ENCODE measurements at places on chromosomes 16 and 17.

GRCh38 chr17:77809814-77810213 lies 148.7 kb upstream of the TNRC6C start:
- no peak for DNase-seq

- DNase-seq, result no peak
Observed at GRCh38 chr16:86986809-86987487, 330.2 kb downstream of the C16orf95 start.

DNA sequence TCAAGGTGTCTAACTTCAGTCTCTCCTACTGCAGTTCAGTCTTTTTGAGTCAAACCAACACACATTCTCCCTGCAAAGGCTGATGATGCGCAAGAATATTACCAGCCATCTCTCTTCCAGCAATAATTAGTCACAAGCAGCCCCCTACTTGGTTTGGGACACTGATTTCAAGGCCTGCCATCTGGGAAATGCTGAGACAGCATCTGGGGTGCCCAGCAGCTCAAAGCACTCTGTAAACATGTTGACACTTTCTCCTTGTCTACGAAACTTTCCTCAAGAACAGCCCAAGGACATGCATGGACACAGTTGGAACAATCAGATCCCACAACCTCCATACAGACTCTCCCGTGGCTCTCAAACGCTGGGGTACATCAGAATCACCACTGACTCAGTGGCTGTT lies 149.2 kb upstream of the RPL38 start:
- DNase-seq, result no peak

- DNase-seq, result no peak
Observed at GRCh38 chr17:40551879-40552768, 13.1 kb downstream of the CCR7 start.

DNA sequence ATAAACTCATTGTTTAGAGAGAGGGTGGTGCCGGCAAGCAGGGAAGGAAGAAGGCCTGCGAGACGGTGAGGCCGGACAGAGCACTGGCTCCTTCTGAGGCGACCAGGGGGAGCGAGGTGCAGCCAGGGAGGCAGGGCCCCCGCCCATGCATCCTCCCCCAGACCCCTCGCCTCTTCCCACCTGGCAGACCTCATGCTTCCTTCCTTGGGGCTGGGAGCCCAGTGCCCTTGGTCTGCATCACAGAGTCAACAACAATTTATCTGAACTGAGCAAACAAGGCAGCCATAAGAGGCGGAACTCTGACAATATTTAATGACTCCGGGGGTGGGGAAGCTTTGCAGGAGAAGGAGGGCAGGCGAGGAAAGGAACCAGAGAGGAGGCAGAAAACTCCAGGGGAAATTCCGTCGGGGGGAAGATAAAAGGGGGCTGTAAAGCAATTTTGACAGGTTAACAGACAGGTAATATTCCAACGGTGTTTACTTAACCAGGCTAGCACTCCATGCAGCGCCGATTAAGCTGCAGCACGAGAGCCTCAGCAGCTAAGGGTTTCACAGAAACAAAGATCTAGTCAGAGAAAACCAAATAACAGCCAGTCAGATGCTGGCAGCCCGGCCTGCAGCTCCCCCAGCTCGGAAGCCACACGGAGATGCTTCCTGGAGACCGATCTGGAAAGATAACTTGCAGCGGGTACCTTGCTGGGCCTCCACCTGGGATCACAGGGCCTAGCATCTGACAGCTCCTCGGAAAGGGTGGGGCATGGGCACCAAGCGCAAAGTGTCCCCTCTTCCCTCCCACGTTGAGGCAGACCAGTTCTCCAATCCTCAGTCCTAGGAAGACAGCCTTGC lies 398.2 kb downstream of the SOX9 start:
- DNase-seq, result no peak

GRCh38 chr17:65794572-65794971 lies 233.1 kb upstream of the AXIN2 start:
- DNase-seq, result no peak

- DNase-seq, result no peak
Observed at GRCh38 chr17:29039764-29040598, 3.0 kb upstream of the PIPOX start.

GRCh38 chr17:65936013-65936412 lies 255.9 kb downstream of the CEP112 start:
- DNase-seq, result no peak

- no peak for DNase-seq
Observed at GRCh38 chr17:38510421-38511149, 82.3 kb downstream of the ARHGAP23 start.

DNA sequence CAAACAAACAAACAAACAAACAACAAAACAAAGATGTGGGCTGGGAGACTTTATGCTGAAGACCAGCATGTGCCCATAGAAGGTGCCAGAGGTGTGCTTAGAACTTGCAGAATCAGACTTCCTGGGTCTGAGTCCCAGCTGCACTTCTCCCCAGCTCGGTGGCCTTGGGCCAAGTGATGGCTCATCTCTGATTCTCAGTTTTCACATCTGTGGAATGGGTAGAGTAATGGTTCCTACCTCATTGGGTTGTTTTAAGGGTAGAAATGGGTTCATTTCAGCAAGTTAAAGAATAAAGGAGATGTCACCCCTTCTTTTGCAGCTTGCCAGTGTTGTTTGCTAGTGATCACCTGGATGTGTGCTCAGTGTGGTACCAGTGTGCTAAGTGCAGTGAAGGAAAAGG lies 10.7 kb downstream of the NKD1 start:
- DNase-seq, result no peak

- no peak for DNase-seq
Observed at GRCh38 chr16:59060207-59060606, 326.1 kb upstream of the GOT2 start.

GRCh38 chr17:37220607-37220953 lies 155.2 kb upstream of the C17orf78 start:
- no peak for DNase-seq

DNA sequence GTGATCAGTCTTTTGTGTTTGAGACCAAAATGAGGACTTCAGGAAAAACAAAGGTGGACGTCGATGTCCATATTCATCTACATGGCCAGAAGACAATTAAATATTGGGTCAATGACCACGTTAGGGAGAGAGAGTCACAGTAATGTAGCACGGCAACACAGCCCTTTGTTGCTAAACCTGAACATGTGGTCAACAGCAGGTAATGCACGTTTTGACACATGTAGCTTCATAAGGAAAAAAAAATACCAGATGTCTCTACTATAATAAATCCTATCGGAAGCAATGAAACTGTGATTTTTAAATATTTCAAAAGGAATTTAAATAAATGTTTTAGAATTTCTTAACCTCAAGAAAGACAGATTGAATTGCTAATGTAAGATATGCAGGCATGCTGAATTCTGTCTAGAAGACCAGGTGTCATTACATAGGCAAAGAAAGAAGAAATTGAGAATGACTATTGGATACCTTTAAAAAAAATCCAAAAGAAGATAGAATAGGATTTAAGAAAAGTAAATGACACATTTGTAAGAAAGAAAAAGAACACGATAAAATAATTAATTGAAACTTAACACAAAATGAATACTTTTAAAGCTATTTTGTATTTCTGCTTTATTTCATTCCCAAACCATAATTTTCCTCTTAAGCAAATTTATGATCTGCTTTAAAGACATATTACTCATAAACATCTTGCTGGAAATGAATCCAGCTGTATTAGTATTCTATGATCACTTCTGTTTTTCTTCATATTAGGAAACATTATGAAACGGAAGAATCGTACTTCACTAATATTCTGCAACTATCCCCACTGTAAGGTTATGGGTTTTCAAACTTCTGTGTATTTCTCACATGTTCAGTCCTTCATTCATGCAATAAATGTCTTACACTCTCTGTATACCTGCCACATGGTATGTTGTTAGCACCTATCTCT lies 30.1 kb downstream of the ABCA8 start:
- DNase-seq, result no peak

- DNase-seq, result no peak
Observed at GRCh38 chr16:83686726-83687125, 121.1 kb upstream of the HSBP1 start.

GRCh38 chr17:82239926-82240505 lies 11.2 kb downstream of the SLC16A3 start:
- DNase-seq, result no peak

GRCh38 chr17:58327363-58328194 lies 1.0 kb downstream of the TSPOAP1 start:
- no peak for DNase-seq

GRCh38 chr17:29840884-29841283 lies 89.1 kb downstream of the SSH2 start:
- no peak for DNase-seq

GRCh38 chr16:88455610-88456355 lies 2.7 kb downstream of the ZFPM1 start:
- peak; percentile 60 for DNase-seq

DNA sequence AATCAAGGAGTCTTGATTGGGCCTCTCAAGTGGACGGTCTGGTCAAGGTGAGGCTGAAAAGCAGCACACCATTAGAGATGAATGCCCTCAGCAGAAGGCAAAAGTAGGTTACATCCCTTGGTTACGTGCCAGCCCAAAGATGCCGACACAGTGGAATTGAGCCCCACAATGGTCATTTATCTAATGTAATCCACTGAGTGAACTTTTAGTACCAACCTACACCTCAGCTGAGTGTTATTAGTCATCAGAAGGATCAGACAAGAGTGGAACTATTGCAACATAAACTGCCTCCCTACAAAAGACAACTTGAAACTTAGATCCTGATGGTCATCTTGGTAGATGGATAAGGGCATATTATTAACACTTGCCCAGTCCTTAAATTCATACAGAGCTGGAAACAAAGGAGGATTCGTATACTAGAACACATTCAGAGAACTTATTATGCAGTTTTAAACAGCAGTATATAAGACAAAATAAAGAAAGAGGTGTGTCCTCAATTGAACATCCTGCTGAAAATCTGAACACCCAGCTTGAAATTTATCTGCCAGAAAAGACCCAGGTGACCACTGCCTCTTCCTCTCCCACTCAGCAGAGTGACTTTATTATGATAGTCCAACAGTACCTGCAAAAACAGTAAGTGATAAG lies 2.8 kb downstream of the DCUN1D3 start:
- no peak for DNase-seq

DNA sequence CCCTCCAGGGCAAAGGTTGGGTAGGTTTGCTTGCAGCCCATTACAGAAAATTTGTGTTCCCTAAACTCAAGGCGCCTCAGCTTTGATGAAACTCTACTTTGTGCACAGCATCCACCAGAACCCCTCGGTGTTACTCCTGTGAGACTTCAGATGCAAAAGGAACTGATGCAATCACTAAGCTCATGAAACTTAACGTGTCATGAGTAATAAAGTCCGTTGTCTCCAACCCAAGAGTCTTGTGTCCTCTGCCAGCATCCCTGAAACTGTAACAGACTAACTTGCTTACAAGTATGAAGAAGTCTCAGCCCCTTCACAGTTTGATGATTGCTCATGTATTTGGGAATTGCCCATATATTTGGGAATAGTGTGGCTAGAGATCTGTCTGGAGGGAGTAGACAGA lies 74.8 kb upstream of the MARCHF10 start:
- DNase-seq, result no peak

- no peak for DNase-seq
Observed at GRCh38 chr16:10883004-10883403, 6.0 kb downstream of the CIITA start.

GRCh38 chr17:82348866-82349265 lies 10.2 kb upstream of the TEX19 start:
- no peak for DNase-seq

DNA sequence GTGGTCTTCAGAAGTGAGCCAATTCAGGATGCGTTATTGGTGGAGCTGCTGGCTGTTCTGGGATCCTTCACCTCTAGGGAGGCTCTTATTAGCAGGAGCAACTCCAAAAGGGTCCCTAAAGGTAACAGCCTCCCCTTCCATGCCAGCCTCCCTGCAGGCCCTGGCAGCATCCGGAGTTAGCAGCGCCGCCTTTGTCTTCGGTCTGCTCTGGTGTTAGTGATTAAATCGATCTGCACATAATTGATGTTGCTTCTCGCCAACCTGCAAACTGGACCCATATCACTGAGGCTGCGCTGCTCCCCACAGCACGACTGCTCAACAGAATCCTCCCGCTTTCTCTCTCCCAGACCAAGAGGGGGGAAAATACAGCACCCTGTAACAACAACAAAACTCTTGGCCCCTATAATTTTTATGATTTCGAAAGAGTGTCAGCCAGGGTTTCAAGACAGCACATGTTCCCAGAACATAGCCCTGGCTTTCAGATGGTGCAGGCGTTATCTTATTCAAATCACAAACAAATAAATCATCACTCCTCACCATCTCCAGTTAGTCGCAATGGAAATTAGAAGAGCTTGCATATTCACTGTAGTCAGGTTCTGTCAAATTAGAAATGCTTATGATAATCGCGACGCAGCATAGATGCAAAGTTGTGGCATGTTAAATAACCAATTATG lies 76.0 kb downstream of the IRX3 start:
- DNase-seq, result no peak

DNA sequence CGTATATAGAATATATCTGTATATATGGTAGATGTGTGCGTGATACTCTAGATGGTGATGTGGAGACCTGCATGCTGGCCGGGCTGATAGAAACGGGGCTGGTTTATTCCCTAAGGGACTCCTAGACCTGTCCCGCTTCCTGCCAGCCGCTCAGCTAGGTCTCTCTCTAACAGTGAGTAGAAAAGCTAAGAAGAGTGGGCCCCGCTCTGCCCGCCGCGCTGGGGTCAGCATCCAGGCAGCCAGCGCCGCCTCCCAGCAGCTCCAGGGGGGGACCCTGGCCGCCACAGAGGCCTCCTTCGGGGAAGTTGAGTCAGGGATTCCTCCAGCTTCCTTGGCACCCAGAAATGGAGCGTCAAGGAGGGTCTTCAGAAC lies 9.4 kb downstream of the CYGB start:
- DNase-seq, result no peak
